ENCODE measurements at places on chromosomes 7 and 10. TPM values are rescaled to one million over a fixed set of nuclear protein-coding genes. Genes with fewer than 3 reads are reported as not detected.

Gene STEAP4
- total RNA-seq, result not detected

DNA sequence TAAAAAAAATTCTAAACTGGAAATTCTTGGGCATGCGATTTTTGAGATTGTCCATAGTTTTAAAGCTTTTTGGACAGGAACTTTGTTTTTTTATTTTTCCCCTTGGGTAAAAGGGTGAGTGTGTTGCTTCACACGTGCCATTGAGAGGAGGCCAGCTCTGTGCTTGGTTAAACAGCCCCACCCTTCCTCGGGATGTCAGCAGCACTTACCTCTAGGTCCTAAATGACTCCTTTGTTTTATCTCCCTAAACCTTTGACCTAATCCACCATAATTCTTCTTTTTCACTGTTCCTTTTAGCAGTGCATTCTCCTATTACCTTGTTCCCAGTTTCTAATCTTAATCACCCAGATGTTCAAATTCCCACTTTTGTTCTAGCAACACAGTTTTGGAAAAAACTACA is 83.5 kb downstream of the SEMA3D start:
- DNase-seq, result peak; percentile 70

GRCh38 chr7:23213755-23214154 is 31.9 kb downstream of the NUP42 start:
- no peak for DNase-seq

GRCh38 chr10:53607691-53608090 is 835.1 kb upstream of the MBL2 start:
- no peak for DNase-seq

DNA sequence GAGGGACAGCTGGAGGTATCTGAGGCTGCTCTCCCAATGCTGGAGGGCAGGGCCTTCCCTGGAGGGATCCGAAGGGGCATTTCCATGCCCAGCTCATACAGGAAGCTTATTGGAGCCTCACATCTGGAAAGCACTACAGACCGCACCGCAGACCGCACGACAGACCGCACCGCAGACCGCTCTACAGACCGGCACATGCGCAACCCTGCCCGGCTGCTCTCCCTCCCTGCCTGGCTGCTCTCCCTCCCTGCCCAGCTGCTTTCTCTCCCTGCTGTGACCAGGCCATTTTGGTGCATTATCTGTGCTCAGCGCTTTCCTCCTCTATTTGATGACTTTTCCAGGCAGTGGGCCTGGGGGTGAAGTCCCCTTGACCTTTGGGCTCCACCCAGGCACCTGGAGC is 39.6 kb upstream of the EN2 start:
- DNase-seq, result no peak

DNA sequence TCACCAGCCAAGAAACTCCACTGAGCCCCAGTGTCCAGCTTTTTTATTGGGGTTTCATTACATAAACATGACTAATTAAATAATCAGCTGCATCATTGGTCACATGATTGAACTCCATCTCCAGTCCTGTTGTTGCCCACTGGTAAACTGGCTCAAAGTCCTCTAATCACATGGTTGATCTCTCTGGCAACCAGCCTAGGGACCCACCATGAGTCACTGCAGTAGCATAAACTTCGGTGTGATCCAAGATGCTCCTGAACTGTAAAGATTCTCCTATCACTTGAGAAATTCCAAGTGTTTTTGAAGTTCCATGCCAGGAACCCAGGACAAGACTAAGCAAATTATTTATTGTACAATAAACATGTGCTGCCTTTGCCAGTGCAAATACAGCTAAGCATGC is 130.4 kb upstream of the AUTS2 start:
- no peak for DNase-seq

DNA sequence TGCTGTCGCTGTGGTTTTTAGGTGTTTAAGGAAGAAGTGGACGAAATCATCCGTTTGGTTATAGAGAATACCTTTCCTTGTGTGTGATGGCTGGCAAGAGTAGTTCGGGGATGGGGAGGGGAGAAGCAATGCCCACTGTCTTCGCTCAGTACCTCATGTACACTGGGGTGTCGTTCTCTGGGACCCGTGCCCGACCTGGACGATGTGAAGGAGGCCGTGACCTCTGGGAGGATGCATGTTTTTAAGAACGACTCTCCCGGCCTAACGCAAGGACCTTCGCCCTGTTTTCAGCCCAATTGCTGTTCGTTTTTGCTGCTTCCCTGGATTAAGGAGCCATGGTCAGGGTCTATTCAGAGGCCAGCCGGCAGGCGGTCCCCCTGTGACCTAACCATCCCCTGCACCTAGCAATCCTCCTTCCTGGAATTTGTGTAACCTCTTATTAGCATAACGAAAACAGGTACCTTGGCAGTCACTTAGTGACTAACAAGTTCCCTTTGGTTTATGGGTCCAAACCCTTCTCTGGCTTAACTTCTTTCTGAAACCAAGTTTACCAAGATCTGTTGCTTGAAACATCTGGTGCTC is 1.3 kb downstream of the NFE2L3 start:
- no peak for DNase-seq
